ENCODE measurements at places on chromosomes 12 and 14.

- DNase-seq, result no peak
Measured at GRCh38 chr14:105059925-105060565, 5.2 kb downstream of the GPR132 start.

GRCh38 chr12:6950811-6951540, at the start of gene PTPN6:
Gene PTPN6 (plus strand): TSS chr12:6951356. CDS start chr12:6951513, 157 bp downstream.
- DNase-seq, result no peak

DNA sequence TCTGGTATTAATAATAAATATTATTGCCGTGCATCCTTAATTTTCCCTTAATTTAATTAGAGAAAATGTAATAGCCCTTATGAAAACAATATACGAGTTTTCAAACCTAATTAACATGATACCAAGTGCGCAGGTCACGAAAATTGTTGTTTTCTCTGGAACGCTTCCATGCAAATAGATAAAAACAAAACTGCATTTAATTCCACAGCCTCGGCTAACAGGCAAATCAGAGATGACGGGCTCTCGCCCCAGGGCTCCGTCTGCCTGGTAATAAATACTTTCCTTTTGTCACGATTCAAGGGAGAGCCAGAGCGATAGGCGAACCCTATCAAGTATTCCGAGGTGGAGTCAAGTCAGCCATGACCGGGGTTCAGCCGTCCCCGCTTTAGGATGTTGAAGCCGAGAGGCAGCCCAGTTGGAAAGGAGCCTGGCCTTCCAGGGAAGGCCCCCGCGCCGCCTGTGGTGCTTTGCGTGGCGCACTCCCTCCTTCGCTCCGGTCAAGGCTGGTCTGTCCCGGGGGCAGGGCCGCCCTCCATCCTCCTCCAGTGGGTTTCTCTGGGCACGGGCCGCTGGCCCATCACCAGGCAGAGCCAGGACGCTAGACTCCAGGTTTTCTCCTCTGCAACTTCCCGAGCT, 137.8 kb upstream of the GSC start:
- no peak for DNase-seq

GRCh38 chr14:65170318-65170717, 68.0 kb upstream of the MAX start:
- DNase-seq, result no peak

DNA sequence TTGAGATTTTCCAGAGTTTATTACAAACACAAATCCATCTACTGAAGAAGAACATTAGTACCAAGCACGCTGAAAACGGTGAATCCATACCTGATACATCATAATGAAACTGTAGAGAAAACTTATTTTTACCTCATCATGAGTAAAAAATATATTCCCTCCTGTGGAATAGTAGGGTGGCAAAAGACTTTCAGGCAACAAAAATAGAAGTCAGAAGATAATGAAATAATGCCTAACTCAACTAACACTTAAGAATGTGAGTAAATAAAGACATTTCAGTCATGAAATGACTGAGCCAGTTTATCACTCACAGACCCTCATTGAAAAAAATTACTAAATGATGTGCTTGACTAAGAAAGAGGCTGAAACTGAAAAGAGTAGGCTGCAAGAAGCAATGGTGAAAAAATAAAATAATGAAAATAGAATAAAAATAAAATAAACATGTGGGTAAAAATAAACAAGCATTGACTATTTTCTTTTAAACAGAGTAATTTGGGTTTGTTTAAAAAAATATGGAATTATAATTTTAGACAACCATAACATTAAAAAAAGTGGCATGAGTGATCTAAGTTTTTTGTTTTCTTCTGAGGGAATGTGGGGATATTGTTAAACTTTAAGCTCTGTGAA, 148.6 kb downstream of the ASCL1 start:
- DNase-seq, result no peak

DNA sequence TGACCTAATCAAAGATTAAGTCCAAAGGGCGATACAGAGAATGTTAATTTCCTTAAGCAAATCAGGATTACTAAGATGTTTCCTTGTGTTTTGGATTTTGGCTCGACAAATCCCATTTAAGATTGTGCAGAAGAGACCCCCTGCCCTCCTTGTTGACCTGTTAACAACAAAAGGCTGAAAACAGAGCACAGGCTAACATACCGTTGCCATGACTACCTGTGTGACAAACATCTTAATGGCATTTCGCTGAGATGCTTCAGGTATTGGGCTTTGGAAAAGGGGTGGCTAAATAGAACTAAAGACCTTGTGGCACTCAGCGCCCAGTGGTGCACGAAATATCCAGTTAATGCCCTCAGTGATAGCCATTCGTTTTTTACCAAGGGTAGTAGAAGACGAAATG, 1532.3 kb upstream of the TMEM132C start:
- no peak for DNase-seq

GRCh38 chr12:45918818-45919217, 71.6 kb downstream of the SCAF11 start:
- no peak for DNase-seq

- DNase-seq, result no peak
Measured at GRCh38 chr14:21721504-21721903, 47.9 kb upstream of the OR4E1 start.

DNA sequence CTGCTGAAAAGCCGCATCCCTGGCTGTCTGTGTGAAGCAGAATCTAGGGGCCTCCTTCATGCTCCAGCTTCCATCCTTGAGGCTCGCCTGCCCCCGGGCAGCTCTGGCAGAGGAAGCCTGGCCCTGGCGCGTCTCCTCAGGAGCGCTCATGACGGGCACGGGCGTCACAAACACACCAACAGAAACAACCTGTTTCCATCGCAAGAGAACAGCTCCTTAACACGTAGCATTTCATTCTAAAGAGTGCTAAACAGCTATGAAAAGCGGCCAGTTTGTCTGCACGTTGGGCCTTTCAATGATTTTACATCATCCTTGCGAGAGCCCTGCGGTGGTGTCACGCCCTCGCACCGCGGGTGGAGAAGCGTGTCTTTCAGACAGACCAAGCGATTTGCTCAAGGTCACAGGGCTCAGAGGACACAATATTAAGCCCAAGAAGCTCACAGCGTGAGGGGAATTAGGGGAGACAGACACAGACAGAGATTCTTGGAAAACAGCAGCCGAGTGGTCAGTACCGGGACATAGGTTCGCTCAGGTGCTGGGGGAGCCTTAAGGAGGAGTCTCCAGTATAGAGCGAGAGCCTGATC, 4.9 kb downstream of the ADGRD1 start:
- DNase-seq, result no peak

DNA sequence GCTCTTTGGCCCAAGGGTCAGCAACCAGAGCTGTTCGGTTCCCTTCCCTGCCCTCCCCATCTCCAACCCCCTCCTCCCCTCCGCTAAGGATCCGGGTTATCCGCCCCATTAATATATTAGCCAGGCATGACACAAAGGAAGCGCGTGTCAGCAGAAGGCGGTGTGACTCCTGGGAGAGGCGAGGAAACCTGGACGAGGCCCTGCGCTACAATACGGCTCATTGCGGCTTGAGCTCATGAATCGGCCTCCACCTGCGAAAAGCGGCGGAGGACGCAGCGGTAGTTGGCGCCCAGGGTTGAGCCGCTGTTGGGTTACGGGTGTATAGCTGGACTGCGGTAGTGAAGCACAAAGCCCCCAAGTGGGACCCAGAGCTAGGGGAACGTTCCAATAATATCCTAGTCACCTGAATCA, 9.9 kb downstream of the FOXA1 start:
- DNase-seq, result no peak

DNA sequence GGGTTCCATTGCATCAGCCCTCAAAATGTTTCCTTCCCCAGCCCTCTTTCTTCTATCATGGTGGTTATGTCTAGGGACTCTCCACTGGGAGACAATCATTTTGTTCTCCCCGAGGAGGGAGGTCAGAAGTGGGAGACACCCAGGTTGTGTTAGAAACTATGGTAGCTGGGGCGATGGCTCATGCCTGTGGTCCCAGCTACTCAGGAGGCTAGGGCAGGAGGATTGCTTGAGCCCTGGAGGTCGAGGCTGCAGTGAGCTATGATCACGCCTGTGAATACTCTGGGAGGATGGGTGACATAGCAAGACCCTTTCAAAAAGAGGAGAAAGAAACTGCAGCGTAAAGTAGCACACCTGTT, 13.0 kb upstream of the LRRC23 start:
- no peak for DNase-seq

GRCh38 chr14:67133595-67134441, 55.4 kb upstream of the GARIN2 start:
- DNase-seq, result no peak

GRCh38 chr12:72075401-72075800, 136.8 kb downstream of the TPH2 start:
- DNase-seq, result no peak

GRCh38 chr14:84493779-84494178, 1036.2 kb upstream of the FLRT2 start:
- no peak for DNase-seq

DNA sequence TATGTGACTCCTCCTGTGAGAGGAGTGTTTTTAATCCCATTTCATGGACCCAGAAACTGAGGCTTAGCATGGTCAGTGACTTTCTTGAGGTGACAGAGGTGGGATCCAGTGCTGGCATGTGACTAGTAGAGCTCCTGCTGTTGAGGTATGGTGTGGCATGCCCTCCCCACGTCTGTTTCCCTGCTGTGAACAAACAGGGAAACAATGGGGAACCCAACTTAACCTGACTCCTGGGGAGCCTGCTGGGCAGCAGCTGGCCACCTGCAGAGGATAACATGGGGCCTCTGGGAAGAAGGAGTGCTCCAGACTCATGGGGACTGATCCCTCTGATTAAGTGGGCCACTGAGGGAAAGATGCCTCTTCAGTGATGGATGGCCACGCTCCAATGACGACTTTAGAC, 114.0 kb downstream of the BEGAIN start:
- no peak for DNase-seq

- DNase-seq, result no peak
Measured at GRCh38 chr12:5593998-5594397, 162.1 kb downstream of the NTF3 start.

- no peak for DNase-seq
Measured at GRCh38 chr12:77746096-77746495, 84.6 kb upstream of the NAV3 start.

DNA sequence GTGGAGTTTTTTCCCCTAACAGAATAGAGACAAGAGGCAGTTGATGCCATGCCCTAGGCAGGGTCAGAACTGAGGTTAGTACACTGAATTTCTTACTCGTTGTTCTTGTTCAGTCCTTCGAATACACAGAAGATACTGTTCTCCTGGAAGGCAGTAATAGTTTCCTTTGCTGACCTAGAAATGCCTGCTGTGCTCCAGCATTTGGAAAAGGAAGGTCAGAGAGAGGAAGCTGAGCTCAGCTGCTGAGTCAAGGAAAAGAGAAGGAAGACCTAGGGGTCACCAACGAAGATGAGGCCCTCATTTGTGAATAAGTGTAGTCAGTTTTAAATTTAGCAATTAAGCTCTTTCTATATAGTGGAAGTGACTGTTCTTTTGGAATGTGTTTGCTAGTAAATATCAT, 100.1 kb downstream of the CRADD start:
- no peak for DNase-seq

GRCh38 chr14:83779266-83779665, 1750.7 kb upstream of the FLRT2 start:
- DNase-seq, result no peak

- DNase-seq, result no peak
Measured at GRCh38 chr14:96303981-96304380, 48.0 kb downstream of the BDKRB1 start.

- no peak for DNase-seq
Measured at GRCh38 chr12:94745562-94745961, 95.2 kb upstream of the TMCC3 start.

GRCh38 chr14:77206877-77207389, 25.3 kb downstream of the TMEM63C start:
- DNase-seq, result no peak

DNA sequence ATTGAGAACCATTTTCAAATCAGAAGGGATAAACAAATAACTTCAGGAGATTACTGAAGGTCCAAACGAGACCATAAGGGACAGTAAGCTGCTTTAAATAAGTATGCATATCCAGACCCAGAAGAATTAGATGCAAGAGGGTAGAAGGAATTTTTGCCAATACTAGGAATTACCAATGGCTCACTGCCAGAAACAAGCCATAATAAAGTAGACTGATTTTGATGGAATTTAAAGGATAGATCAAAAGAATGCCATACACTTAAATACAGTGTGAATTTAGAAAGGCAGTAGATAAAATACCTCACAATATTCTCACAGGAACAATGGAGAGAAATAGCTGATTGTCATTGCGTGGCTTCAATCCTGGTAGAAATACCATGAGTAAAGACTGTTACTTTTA, 5.3 kb downstream of the ANKS1B start:
- DNase-seq, result no peak

DNA sequence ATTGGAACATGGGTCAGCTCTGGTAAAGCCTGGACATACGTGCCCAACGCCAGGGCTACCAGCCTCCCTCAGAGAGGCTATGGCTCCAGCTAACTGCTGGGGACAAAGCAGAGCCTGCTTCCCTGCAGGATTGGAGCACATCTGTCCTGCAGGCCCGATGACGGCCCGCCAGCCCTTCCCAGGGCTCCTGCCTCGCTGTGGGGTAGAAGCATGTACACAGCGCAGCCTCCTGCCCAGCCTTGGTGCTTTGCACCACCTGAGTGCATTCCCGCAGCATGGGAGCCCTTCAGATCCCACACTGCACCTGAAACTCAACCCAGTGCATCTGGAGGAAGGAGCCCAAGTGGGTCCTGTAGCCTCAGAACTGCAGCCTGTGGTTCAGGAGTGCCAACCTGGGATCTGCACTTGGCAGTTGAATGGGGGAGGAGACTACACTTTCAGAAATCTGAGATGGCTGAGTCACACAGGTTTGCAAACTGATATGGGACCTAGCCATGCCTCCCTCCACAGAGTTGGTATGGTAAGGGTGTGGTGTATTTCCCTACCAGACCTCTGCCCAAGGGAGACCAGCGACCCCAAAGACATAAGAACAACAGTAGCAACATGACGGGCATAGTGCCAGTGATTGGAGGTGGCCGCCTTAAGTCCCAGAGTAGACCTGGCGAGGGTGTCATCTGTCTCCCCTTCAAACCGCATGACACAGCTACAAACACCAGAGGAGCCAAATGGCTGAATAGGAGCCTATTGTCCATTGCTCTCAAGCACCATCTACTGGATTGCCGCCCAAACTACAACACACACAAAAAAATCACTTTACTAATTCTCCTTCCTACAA, 273.9 kb upstream of the MIS18BP1 start:
- DNase-seq, result no peak

- DNase-seq, result no peak
Measured at GRCh38 chr14:72679536-72680151, 214.3 kb downstream of the DPF3 start.

GRCh38 chr12:123055281-123055766, 74.8 kb downstream of the ARL6IP4 start:
- no peak for DNase-seq

DNA sequence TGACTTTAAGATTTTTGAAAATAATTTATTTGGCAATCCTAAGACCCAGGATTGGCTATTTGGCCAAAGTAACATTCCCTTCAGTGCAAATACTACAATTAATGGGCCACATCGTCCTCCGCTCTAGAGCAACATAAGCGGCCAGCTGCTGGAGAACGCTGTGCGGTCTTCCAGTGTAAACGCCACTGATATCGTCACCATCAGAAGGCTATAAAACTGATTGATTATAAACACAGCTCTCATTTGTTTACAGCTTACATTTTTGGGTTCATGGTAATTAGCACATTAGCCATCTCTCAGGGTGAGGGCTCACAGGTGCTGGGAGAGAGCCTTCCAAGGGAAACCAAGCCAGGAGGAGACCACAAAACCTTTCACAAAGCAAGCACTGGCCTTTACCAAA, 130.1 kb upstream of the BMP4 start:
- DNase-seq, result no peak

- peak; percentile 3 for DNase-seq
Measured at GRCh38 chr14:105879867-105880561, 353.6 kb downstream of the TMEM121 start.

Measured in uterus (tissue), 4 donors.